ENCODE measurements at places on chromosomes 2 and 18.

DNA sequence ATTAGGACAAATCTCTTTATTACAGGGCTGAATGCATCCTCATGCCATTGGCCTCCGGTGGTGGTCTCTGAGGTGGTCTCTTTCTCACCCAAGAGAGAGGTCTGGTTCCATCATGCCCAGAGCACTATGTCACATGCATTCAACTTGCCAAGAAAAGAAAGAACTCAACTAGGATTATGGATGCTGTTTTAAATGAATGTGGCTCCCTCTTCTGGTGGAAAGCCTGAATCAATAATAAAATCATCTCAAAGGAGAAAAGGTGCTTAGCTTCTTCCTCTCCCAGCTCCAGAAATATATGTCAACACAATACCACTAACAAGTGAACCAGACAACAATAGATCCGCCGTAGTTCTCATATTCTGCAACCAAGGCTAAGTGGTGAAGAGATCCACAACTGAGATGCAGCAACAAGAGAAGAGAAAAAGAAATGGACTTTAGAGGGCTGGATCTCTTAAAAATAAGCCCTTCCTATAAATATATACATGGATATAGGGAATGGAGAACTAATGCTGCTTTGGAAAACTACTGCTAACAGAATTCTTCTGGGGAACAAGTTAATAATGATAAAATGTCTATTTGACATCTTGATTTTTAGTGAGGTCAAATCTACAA is 396.8 kb downstream of the NCKAP5 start:
- DNase-seq, result no peak

- no peak for DNase-seq
These were observed at the start of gene FLACC1 for GRCh38 chr2:201357221-201357620. Gene FLACC1, minus strand, starts transcription at chr2:201357345. Its CDS starts 5,941 bp downstream, at chr2:201351404.

DNA sequence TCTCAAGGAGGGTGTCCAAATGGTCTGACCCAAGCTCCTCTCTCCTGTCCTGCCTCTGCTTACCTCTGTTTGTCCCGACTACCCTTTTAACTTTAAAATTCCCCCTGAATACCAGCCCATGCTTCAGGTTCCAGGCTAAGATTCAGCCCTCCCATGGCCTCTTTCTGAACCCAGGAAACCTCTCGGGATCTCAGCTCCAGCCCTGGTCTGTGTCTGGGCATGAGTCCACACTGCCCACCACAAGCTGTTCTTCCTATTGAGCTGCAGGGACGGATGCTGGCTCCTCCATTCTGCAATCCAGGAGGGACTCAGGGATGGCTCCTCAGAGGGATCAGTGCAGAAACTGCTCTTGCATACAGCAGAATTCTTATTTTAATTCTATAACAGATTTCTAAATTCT is 78.9 kb downstream of the MYT1L start:
- no peak for DNase-seq

DNA sequence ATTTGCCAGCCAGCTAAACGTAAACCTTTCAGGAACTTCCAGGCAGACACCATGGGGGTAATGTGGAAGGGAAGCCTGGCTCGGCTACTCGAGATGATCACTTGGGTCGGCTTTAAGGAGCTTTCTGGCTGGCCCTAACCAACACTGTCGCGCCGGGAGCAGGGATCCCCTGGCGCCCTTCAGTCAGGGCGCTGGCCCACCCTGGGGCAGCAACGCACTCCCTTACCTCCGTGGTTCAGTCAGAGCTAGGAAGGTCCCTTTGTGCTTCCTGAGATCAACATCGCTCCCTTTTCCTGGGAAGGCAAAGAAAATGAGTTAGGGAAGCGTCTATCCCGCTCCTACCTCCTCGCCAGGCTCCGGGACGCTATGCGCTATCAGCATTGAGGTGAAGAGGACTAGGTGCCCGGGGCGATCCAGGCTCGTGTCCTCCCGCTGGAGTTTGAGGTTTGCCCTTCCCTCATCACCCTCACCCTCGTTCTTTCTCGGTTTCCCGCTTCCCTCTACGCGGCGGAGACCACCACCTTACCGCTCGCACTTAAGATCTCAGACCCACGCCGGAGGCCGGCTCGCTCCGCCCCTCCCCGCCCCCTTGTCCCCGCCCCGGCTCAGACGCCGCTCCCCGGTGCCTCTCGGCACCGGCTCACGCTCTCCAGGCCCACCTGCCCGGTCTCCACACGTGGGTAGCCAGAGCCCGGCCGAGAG is 449 bp upstream of the ATRAID start:
- no peak for DNase-seq

DNA sequence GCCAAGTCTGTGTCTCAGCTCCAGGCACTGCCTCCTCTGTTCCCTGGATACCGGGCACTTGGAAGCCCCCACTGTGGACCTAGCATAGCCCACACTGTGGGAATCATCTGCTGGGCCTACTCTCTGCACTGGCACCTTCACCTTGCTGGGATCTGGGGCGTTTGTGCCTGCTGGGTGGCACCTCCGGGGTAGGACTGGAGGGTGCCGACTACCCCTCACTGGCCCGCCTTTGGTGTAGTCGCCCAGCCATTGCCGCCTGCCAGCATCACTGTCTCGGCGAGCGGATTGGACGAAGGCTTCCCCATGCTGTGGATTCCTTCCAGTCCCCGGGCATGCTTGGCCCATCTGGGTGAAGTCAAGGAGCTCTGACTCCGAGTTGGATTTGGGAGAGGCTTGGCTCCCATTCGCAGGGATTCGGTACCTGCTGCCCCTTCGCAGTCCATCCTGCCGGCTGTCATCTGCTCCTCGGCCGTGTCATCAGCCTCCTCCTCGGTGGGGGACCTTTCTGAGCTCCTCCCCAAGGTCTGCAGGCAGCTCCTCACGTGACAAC is 180.6 kb upstream of the HDAC4 start:
- DNase-seq, result no peak

- no peak for DNase-seq
These were observed 758.0 kb upstream of the NRXN1 start for GRCh38 chr2:51789918-51790317.

- no peak for DNase-seq
These were observed 82.6 kb upstream of the SLC8A1 start for GRCh38 chr2:40534528-40534927.
